Peyer's patch (tissue), 4 donors: ENCODE measurements at places on chromosomes 4 and X. TPM values are rescaled to one million over a fixed set of nuclear protein-coding genes. Genes with fewer than 3 reads are reported as not detected.

DNA sequence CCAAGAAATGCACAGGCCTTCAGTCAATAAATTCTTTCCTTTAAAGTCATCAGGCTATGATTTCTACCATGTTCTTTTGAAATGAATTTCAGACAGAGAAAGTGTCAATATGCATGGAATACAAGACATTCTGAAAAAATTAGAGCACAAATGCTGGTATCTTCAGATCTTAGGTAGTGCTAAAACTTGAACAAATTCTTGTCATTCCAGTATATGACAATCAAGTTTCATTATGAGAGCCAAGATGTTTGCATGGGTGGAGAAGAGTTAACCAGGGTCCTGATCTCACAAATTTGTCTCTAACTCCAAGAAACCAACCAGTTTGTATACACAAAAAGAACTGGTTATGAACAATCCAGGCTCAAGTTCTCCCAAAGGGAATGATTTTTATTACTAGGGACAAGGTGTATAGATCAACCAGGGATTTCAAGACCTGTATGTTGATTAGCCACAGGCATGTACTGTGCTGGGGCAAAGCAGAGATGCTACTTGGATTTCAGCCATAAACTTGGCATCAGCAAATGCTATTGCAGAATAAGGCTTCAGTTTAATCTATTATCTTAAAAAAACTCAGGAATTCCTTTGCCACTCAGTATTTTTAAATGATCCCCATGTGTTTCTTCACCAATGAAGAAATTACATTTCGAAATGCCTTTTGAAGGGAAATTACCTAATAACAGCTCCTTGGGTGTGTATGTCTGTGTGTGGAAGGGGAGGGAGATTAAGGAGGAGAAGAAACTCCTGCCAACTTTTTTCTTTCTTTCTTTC is 69.7 kb downstream of the FANCB start:
- DNase-seq, result no peak

DNA sequence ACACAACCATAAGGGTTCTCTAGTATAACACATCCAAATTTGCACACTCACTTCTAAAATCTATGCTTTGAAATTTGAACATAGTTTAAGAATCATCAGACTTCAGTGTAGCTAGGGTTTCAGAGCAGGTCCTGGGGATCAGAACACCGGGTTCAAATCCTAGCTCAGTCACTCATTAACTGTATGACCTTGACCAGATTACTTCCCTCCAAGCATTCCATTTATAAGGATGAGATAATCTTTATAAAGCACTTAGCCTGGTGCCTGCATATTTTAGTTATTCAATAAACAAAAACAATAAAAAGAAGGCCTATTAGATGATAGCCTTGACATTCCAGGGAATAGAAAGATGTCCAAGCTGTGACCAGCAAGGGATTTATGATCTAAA is 4.8 kb upstream of the STBD1 start:
- no peak for DNase-seq

GRCh38 chr4:1939664-1940509 is 68.7 kb downstream of the NSD2 start:
- DNase-seq, result no peak

- no peak for DNase-seq
These were observed 4.6 kb downstream of the MMAA start for GRCh38 chr4:145623831-145624230.

The SPATA4 gene
- total RNA-seq, result not detected

The TKTL1 gene
- not detected for total RNA-seq

The CYSLTR1 gene
- total RNA-seq, result 0.57 TPM
